ENCODE measurements at places on chromosomes 12 and 14.

DNA sequence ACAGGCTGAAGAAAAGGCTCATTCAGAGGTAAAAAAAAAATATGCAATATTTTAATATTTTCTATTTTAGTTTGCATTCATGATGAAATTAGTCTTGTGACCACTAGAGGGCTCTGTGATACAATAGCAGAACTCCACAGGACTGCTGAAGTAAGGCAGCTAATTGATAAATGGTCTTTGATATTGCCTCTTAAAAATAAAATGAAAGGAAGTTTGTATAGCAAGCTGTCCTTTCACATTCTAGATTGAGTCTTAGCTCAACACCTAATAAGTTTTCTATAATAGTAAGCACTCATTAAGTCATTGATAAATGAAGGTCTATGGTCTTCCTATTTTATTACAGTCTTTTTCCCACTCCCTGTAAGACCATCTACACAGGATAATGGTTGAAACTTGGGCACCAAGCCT, 315.7 kb downstream of the NAV3 start:
- DNase-seq: no peak

- no peak for DNase-seq
Measured at GRCh38 chr12:77299910-77300669, 234.7 kb upstream of the E2F7 start.

DNA sequence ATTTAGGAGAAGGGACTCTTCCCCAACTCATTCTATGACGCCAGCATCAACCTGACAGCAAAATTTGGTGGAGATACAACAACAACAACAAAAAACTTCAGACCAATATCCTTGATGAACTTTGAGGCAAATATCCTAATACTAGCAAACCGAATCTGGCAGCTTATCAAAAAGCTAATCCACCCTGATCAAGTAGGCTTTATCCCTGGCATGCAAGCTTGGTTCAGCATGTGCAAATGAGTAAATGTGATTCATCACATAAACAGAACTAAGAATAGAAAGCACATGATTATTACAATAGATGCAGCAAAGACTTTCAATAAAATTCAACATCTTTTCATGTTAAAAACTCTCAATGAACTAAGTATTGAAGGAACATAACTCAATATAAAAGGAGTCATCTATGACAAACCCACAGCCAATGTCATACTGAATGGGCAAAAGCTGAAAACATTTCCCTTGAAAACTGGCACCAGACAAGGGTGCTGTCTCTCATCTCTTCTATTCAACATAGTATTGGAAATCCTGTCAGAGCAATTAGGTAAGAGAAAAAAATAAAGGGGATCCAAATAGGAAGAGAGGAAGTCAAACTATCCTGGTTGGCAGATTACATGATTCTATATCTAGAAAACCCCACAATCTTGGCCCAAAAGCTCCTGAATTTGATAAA, 233.3 kb downstream of the CCDC59 start:
- DNase-seq: no peak

- DNase-seq: no peak
Measured at GRCh38 chr12:7127916-7128626, 618 bp downstream of the RBP5 start.

DNA sequence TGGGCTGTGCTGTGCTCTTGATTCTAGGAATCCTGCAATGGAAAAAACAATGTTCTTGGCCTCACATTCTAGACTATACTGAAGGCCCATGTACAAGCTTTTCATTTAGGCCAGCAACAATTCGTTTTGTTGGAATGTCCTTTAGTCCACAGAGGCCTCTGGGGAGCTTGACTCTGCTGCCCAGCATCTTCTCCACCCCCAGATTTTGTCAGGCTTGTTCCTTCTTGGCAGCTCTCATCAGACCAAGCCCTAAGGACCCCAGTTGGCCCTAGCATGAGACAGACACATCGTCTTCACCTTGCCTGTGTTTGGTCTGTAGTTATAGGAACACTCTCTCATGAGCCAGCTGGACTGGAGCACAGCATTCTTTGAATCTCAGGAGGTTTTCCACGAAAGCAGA, 300.1 kb downstream of the VRK1 start:
- no peak for DNase-seq

DNA sequence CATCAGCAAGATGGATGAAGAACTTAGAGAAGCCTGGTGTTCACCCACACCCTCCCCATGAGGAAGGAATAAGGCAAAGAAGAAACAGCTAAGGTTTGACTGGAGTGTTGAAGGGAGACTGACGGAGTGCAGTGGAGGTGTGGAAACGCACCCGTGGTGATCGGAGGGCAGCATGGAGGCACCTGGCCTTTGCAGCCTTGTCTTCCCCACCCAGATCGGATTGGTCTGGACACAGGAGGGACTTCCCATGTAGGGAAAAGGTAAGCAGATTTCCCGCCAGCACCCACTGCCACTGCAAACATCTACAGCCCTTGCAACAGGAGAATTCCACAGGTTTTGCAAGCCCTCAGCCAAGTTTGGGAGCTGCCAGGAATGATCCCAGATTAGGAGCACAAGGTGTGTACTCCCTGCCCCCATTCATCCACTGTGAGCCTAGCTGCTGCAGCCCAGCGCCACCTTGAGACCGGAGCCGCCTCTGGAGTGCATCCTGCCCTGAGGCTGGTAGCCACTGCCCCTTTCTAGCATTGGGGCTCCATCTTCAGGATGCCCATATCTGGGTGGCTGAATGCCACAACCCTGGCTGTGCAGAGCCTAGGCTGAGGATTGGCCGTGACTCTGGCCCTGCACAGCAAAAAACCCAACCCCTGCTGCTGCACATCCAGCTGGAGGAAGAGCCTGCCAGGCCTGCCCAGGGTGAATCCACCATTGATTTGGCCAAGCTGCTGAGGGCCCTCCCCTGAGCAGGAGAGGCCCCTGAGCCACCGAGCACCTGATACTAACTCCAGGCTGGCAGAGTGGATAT, 411.1 kb downstream of the TMEM121 start:
- no peak for DNase-seq

- DNase-seq: peak; percentile 91
Measured at GRCh38 chr12:132806857-132807256, 21.8 kb downstream of the GOLGA3 start.

DNA sequence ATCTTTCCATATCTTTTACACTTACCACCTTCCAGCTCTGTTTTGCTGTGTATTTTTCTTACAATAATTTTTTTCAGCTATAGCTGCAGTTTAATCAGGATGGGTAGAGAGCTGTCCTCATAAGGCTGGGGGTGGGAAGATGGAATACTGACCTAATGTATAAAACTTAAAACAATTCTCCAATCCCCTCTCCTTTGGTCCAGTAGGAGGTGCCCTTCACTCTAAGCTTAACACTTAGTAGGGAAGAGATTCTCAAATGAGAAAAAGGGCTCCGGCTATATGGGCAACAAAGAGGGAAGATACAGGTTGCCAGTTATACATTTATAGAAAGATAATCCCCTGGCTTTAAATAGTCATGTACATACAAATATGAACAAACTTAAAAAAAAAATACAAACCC, 2.8 kb downstream of the ORMDL2 start:
- no peak for DNase-seq

GRCh38 chr14:79363291-79363690, 848.0 kb downstream of the DIO2 start:
- DNase-seq: no peak

- DNase-seq: peak; percentile 45
Measured at GRCh38 chr12:182381-182892, 31.5 kb downstream of the SLC6A12 start.

- DNase-seq: no peak
Measured at GRCh38 chr12:39389399-39390150, 53.3 kb downstream of the KIF21A start.

DNA sequence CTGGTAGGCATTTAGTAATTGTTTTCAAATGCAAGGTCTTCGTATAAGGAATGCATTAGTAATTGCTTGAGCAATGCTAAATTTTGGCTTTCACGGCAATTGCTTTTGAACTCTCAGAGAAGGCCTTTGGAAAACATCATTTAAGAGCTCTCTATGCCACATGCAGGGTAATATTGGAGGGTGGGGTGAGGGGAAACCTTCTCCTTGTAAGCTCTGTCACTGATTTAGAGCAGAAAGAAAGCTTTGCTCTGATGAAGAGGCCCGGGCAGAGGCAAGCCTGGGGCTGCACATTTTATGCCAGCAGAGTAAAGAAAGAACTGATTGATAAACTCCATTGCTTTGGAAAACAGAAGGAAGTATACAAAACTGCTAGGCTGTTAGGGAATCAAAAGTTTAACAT, 70.9 kb downstream of the TRIM9 start:
- DNase-seq: no peak

GRCh38 chr14:53147208-53147607, 5.9 kb downstream of the DDHD1 start:
- no peak for DNase-seq

DNA sequence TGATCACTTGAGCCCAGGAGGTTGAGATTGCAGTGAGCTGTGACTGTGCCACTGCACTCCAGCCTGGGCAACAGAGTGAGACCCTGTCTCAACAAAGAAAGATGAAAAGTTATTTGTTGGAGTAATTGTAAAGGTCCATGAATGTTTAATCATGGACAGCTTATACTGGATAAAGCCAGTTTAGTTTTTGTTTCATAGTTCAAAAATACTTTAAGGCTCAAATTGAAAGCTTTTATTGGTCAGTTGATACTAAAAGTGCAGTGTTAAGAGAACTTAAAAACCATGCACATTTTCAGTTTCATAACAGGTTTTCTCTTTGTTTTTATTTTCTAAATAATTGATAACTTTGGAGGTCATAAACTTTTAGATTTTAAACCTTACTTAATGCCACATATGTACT, 108.4 kb downstream of the MON2 start:
- DNase-seq: no peak

DNA sequence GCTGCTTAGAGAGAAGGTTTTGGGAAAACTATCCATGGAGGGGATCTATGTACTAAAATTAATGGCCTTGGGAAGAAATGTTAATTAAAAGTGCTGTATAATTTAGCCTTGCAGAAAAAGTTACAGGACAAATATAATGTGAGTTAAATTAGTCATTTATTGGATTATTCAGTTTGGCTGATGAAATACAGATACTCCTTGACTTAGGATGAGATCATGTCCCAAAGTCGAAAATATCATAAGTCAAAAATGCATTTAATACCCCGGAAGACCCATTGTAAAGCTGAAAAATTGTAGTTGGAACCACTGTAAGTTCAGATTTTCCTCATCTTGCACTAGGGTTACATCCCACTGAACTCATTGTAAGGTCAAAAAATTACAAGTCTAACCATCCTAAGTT, 9.7 kb downstream of the RTRAF start:
- no peak for DNase-seq

DNA sequence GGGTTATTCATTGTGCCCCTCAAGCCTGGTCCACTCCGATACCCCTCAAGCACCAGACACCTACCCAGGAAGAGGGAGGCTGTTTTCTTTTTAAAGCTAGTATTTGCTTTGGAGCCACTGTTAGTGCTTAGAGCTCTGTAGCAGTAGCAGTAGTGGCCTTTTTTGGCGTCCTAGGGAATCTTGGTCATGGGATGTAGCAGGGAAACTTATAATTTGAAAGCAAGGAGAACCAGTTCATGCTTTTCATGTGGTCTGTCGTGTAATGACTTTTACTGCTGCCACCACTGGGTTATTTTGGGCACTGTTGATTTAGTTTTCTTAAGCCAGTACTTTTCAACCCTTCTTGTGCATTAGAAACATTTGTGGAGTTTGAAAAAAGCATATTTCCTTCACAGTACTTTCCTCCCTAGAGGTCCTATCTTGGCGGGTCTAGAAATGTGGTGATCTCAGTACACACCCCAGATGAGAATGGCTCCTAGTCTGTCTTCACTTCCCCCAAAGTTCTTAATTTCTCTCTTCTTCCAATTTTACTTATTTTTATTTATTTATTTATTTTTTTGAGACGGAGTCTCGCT, 49.7 kb downstream of the MARK3 start:
- DNase-seq: no peak

DNA sequence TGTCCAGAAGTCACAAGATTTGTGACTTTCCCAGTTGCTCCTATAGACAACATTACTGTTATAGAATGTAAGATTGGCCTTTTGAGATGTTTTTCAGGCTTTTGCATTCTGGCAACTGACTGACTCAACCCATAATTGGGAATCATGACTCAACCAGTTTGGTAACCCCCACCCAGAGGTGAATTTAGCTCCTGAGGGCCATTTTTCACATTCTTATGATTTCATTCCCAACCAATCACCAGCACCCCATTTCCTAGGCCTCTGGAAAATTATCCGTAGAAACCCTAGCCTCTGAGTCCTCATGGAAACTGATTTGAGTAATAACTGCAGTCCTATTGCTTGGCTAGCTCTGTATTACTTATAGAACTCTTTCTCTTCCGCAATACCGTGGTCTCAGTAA, 626.0 kb upstream of the SEL1L start:
- no peak for DNase-seq

DNA sequence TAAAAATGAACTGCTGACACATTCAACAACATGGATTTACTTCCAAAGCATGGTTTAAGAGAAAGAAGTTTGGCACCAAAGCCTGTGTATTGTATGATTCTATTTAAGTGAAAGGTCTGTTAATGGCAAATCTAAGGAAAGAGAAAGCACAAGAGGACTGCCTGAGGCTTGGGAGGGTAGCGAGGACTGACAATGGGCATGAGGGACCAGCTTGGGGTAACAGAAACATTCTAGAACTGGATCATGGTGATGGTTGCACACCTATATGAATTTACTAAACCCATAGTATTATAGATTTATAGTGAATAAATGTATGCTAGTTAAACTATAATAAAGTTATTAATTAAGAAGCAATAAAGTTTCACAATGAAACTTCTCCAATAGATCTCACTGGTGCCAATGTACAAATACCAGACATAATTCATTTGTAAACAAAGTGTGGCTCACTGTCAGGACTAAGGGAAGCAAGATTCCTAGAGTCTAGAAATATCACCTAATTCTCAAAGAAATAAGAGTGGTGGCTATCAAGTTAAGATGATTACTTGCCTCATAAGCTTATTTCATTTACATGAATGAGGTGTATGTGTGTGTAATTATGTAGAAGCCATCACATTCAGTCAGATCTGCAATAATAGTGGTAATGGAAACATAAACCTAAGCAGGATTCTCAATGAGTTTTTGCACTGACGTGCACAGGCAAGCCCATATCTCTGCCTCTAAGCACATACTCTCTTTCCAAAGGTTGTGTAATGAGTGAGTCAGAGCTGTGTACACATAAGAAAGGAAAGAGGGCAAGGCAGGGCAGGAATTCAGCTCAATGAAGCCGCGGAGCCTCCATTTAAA, 353.4 kb downstream of the KCNH5 start:
- no peak for DNase-seq

DNA sequence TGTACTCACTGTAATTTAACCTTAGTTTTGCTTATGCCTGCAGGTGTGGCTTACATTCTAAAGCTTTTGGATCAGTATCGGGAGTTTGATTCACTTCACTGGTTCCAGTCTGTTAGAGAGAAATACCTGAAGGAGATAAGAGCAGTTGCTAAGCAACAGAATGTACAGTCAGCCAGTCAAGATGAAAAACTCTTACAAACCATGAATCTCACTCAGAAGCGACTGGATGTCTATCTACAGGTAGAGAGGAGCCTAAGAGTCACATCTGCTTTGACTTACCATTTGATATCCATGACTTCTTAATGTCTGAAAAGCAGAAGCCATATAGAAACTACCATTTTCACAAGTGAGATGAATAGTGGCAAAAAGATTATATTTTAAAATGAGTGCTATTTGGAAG, 56.5 kb downstream of the WASHC4 start:
- DNase-seq: no peak

- no peak for DNase-seq
Measured at GRCh38 chr12:57902478-57902969, 38.8 kb upstream of the ATP23 start.

GRCh38 chr12:42186793-42187192, 42.1 kb upstream of the GXYLT1 start:
- no peak for DNase-seq

GRCh38 chr12:1644534-1645438, 15.8 kb downstream of the WNT5B start:
- peak; percentile 91 for DNase-seq

GRCh38 chr12:89350630-89351488, 1.4 kb downstream of the DUSP6 start:
- no peak for DNase-seq
